CD8-positive, alpha-beta memory T cell (primary cell): ENCODE measurements at places on chromosomes 6 and 20.

DNA sequence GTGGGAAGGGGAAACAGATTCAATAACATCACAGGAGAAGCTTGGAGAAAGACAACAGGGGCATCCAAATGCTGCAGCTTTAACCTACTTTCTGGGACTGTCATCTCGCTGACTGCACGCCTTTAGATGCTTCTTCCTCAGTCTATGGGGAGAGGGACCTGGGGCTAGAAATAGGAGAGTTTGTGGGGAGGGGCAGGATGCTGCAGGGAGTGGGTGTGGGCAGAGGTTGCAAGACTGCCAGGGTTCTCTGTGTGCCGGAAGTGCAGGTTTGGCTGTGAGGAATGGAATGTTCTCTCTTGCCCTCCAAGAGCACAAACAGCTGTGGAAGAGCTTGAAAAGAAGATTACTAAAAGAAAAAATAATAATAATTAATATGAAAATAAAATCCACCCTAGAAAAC is 93.2 kb downstream of the FOXO3 start:
- H3K27ac ChIP-seq, result no peak overlapping the region
- H3K36me3 ChIP-seq, result no peaks in the 10 kb centered on the region
- no peak for DNase-seq
- peaks cover 6% of the 10 kb centered on the region for H3K4me1 ChIP-seq

GRCh38 chr20:51142448-51142847 is 119.5 kb upstream of the KCNG1 start:
- H3K27me3 ChIP-seq, result peaks cover 3% of the 10 kb centered on the region
- H3K36me3 ChIP-seq, result no peaks in the 10 kb centered on the region
- no peaks in the 10 kb centered on the region for H3K4me1 ChIP-seq
- no peak for DNase-seq

DNA sequence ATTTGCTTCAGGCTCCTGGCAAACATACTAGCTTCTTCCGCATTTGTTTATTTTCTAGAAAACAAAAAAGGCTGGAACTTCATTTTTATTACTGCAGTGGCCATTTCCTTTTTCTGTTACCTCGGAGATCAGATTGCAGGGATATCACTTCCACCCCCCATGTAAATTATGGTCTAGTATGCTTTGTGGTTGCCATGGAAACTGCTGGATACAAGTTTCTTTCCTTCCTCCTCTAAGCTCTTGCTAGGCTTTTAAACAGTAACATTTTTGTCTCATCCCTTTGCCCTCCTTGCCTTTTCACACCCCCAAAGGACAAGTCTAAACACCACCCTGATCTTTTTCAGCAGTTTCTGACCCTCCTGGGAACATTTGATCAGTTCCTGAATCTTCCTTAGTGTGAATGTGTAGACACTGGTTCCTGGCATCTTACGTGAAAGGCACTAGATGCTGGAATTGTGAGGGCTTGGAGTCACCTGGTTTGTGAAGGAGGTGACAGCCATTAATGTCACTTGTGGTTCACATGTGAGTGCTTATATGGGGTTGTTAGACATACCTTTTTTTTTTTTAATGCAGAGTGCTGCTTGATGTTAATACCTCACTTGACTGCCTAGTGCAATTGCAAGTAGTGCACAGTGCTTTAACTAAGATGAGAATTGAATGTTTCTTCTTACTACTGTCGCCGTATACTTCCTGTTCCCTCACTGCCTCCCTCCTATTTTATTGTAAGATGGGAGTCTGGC is 181.6 kb downstream of the JARID2 start:
- H3K4me3 ChIP-seq, result no peak overlapping the region
- H3K27me3 ChIP-seq, result no peaks in the 10 kb centered on the region
- H3K36me3 ChIP-seq, result no peaks in the 10 kb centered on the region
- DNase-seq, result no peak
- H3K27ac ChIP-seq, result no peak overlapping the region

DNA sequence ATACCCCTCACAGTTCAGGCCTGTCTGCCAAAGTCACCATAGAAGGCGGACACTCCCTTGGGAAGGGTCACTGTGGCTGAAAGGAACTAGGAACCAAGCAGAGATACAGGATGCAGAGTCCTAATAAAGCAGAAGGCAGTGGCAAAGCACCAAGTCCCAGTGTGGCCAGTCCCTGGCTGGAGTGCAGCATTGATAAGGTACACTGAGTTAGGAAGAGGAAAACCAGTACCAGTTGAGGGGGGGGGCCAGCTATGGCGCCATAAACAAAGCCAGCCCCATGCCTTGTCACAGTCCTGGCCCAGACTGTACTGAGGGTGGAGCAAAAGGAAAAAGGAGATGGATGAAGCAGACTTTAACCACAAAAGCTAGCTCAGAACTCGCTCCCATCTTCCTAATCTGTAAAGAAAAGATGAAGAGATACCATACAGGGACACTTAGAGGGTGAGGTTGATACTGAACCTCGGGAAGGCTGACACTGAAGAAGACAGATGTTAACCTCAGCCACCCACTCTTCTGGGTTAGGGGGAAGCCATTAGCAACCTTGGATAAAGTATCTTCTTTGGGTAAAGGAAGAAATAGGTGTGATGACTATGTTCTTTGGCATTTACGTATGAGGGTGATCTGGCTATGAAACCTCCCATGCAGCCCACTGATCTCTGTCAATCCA is 7.8 kb downstream of the ABHD12 start:
- no peak overlapping the region for H3K27ac ChIP-seq
- DNase-seq, result no peak
- no peak overlapping the region for H3K4me3 ChIP-seq
- H3K4me1 ChIP-seq, result no peaks in the 10 kb centered on the region

DNA sequence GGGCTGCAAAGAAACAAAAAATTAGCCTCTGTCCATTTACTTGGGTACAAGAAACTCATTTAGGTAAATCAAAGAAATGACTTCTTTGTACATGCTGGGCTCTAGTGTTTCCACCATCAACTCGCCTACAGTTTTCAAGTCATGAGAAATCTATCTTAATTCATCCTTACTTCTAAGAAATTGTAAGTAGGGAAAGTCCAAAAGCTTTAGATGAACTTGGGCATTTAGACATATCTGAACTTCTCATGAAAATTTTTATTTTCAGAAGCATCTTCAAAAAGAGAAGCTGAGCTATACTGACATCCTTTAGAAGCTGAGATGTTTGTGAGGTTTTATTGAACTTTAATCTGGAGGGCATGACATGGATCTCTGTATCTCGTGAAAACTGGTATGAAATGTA is 117.3 kb downstream of the MYB start:
- no peaks in the 10 kb centered on the region for H3K36me3 ChIP-seq
- no peaks in the 10 kb centered on the region for H3K4me1 ChIP-seq
- H3K4me3 ChIP-seq, result no peak overlapping the region
- no peak overlapping the region for H3K27ac ChIP-seq
- no peaks in the 10 kb centered on the region for H3K27me3 ChIP-seq
